ENCODE measurements at places on chromosomes 11 and 22.

- DNase-seq, result no peak
Measured at GRCh38 chr11:104855965-104856364, 42.3 kb downstream of the CASP12 start.

- no peak for DNase-seq
Measured at GRCh38 chr11:61422226-61422625, 7.5 kb downstream of the CPSF7 start.

GRCh38 chr11:126755526-126755925, 245.0 kb downstream of the KIRREL3 start:
- no peak for DNase-seq

- no peak for DNase-seq
Measured at GRCh38 chr11:113901141-113901540, 3.5 kb upstream of the HTR3B start.

GRCh38 chr11:17273668-17274282, 2.8 kb upstream of the NUCB2 start:
- no peak for DNase-seq

DNA sequence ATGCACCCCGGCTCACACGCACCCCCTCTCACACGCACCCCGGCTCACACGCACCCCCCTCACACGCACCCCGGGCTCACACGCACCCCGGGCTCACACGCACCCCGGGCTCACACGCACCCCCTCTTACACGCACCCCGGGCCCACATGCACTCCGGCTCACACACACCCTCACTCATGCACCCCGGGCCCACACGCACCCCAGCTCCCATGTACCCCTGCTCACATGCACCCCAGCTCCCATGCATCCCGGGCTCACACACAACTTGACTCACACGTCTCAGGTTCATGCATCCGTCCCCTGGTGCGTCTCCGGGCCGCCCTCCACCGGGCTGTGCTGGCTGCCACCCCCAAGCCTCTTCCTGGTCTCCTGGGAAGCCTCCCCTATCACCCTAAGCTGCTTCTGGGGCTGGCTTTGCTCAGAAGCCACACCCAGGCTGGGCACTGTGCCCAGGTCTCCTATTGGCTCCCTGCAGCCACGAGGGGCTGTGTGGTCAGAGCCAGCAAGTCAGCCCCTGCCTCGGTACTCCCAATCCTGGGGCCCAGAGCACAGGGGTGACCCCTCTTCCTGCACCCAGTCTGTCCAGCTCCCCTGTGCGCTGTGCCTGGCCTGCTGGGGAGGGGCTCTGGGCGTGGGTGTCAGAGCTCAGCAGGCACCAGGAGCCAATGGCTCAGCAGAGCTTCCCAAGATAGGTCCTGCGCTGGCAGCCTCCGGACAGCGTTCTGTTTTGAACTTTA, 16.9 kb downstream of the TSPAN4 start:
- peak; percentile 82 for DNase-seq

DNA sequence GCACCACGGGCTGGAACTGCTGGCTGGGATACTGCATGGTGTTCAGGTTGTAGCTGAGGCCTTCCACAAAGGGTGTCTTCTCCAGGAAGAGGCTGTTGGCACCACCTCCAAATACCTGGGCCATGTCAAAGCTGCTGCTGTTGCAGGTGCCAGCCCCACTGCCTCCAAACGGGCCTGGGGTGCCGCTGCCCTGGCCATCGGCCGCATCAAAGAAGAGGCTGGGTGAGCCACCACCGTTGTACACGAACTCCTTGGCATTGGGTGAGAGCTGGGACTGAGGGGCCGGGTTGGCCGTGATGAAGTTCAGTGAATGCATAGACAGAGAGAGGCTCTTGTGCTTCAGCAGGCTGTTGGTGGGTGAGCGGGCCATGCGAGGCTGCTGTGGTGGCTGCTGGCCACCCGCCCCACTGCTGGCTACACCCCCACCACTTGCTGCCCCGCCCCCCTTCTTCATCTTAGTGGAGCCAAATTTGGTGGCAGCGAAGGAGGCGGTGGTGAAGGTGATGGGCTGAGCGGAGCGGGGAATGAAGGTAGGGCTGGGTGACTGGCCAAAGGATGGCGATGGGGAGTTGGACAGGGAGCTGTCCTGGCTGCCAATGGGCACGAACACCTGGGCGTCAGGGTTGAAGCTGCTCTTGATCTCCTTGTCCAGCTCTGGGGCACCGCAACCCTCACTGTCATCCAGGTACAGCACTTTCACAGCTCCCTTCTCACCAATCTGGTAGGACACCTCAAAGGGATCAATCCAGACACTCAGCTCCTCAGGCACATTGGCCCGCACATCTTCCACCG, 10.1 kb downstream of the TOB2 start:
- DNase-seq, result no peak

GRCh38 chr11:12968826-12969225, 40.3 kb upstream of the RASSF10 start:
- DNase-seq, result no peak

GRCh38 chr11:72228229-72228843, 3.8 kb downstream of the INPPL1 start:
- DNase-seq, result no peak

DNA sequence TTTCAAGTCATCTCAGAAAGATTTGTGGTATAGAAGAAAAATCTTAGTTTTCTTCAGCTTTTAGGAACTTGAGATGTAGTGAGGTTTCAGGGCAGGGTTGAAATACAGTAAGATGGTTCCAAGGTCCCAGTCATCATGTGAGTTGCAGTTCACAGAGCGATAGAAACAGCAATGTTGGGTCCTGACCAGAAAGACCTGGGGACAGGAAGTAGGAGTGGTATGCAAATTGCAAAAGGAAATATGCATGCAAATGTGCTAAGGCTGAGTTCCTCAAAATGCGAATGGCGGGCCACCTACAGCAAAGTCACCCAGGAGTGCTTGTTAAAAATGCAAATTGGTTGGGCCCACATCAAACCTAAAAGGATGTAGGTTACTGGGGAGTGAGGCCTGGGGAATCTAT, 1032.7 kb upstream of the TENM4 start:
- no peak for DNase-seq

- DNase-seq, result peak; percentile 5
Measured at GRCh38 chr11:83671289-83671688, 385.1 kb upstream of the CCDC90B start.

DNA sequence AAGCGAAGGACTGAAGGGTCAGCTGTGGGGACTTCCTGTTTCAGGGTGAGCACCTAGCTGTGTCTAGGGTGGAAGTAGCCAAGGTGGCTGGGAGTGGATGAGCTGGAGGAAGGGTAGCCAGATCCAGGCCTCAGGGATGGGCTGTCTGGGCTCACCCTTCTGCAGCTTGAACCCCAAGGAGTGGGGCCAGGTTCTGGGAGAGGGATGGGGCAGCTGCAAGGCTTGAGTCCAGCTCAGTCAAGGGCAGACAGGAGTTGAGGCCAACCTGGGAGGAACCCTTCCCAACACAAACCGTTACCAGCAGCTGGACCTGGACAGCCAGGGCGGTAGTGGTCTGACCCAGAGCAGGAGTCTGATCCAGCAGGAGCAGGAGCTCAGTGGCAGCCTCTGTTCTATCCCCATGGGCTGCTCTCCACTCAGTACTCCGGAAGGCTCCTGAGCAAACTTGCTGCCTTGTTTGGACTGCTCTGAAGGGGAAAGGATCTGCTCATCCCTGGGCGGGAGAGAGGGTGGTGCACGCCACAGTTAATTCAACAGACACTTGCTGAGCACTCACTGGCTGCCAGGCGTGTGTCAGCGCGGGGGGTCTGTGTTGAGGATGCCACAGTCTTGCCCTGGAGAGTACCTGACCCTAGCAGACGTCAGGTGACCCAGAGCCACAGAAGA, 53.8 kb upstream of the THY1 start:
- no peak for DNase-seq

- DNase-seq, result peak; percentile 5
Measured at GRCh38 chr11:32829680-32830412, at the start of gene PRRG4. TSS of gene PRRG4 (plus strand) at chr11:32829927. CDS start at chr11:32830530, 603 bp downstream.

GRCh38 chr22:17157714-17158113, 1.4 kb downstream of the HDHD5 start:
- DNase-seq, result no peak

- DNase-seq, result peak; percentile 77
Measured at GRCh38 chr22:21982338-21982965, at the start of gene TOP3B. TSS of gene TOP3B (minus strand) at chr22:21982787. CDS start at chr22:21975709, 7,078 bp downstream.

GRCh38 chr11:69512790-69513189, 31.3 kb downstream of the LINC01488 start:
- no peak for DNase-seq

DNA sequence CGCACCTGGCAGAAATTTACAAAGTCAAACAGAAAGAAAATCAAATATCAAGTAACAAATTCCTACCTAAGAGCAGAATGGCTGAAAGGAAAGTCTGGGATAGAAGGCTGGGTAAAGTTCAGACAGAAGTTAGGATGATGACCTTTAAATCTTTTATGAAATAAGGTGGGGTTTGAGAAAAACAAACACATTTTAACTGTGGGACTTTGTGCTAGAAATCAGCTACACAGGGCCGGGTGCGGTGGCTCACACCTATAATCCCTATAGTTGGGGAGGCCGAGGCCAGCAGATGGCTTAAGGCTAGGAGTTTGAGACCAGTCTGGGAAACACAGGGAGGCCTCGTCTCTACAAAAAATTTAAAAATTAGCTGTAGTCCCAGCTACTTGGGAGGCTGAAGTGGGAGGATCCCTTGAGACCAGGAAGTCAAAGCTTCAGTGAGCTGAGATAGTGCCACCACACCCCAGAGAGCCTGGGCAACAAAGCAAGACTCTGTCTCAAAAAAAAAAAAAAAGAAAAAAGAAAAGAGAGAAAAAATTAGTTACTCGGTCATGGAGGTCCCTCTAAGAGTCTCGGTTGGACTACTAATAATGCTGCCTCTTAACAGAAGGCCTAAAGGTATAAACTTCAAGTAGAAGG, 119.7 kb upstream of the BID start:
- no peak for DNase-seq

GRCh38 chr11:91133361-91133760, 910.5 kb upstream of the CHORDC1 start:
- DNase-seq, result peak; percentile 87

DNA sequence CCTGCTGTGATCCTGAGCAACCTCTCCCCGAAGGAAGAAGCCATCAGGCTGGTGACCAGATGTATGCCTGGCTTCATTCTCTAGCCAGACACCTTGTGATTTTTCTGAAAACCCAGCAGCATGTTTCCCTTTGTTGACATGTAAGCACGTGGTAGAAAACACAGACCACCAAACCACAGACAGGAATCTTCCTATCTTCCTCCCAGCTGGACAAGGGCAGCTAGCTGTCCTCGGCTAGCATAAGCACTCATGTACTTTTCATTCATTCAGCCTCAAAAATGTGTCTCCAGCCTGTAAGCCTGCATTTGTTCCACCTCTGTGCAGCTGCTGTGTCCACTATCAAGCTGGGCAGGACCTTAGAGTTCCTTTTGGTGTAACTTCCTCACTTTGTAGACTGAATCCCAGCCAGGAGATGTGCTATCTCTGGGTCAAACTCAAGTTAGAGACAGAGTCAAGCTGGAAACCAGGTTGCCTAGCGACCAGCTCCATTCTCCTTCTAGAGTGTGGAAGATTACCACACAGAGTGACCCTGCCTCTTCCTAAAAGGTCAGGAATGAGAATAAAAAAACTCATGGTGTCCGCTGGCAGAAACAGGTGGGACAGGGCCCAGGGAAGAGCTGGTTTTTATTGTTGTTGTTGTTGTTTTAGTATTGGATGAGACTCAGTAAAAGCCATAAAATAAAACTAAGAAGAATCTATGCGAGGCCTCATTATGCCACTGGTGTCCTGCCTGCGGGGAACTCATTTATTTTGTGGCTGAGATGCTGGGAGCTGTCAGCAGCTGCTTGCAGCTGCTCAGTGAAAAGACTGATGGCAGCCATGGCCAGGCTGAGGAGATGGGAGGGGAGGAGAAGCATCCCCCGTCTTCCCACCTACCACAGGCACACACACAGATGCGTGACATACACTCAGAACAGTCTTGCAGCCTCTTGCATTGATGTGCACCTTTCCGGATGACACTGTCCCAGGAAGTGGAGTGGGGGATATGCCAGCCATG, 7.4 kb upstream of the CLMP start:
- peak; percentile 50 for DNase-seq

DNA sequence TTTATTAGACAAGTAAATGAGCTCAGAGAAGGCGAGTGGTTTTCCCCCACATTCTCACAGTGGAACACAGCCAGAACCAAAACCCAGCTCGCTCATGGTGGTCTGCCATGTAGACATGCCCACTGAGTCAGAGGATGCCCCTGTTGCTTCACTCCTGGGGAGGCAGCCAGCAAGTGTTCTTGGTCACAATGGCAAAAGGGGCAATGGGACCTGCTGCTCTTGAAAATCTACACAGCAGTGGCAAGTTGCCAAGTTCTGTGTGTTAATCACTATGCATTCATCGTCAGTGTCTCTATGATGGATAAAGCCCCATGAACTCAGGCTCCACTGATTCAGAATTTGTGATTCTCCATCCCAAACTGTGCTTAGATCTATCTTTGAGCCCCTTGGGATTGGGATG, 64.7 kb upstream of the TBCEL start:
- no peak for DNase-seq

DNA sequence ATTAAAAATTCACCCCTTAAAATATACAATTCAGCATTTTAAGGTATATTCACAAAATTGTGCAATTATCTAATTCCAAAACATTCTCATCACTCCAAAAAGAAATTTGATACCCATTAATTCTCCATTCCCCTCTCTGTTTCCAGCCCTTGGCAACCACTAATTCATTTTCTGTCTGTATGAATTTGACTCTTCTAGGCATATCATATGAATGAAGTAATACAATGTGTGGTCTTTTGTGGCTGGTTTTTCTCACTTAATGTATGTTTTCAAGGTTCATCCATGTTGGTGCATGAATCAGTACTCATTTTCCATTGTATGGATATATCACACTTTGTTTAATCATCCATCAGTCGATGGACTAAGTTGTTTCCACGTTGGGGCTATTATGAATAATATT, 29.0 kb upstream of the ACCSL start:
- DNase-seq, result peak; percentile 72

DNA sequence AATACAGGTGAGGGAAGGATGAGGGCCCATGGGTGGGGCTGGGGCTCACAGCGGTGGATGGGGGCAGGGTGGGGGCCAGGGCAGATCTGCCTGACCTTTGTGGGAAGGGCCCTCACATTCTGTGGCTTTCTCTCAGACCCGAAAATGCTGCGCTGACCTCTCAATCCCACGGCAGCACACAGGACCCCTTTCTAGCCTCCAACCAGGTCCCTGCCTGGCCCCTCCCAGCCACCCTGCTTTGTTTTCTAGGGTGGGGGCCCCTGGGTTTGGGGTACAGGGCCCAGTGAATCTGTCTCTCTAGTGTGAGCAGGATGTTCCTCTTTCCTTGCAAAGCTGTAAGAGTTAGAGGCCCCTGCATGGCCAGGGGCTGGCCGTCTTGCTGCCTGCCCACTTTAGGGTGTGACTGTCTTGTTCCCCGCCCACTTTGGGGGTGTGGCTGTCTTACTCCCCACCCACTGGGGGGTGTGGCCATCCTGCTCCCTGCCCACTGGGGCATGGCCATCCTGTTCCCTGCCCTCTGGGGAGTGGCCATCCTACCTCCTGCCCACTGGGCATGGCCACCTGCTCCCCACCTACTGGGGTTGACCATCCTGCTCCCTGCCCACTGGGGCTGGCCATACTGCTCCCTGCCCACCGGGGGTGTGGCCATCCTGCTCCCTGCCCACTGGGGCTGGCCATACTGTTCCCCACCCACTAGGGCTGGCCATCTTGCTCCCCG, 11.5 kb downstream of the PARVG start:
- no peak for DNase-seq

- DNase-seq, result peak; percentile 99
Measured at GRCh38 chr22:27224485-27225374, 567.3 kb downstream of the MIAT start.
